ENCODE measurements at places on chromosomes 4 and X.

DNA sequence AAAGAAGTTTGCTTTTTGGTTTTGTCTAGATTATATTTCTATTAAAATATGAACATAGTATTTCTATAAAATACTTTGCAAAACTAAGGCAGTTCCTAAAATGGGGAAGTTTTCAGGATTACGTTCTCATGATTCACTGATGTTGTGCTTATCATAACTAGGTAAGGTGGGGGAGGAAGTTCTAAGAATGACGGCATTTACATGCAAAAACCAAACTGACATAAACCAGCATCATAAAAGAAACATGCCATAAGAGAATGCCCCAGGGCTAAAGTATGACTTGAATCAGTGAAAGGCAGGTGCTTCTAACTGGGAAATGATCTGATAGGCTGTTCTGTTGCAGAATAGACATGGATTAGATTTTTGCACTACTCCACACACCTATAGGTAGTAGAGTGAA is 204.7 kb upstream of the JADE1 start:
- DNase-seq, result no peak

DNA sequence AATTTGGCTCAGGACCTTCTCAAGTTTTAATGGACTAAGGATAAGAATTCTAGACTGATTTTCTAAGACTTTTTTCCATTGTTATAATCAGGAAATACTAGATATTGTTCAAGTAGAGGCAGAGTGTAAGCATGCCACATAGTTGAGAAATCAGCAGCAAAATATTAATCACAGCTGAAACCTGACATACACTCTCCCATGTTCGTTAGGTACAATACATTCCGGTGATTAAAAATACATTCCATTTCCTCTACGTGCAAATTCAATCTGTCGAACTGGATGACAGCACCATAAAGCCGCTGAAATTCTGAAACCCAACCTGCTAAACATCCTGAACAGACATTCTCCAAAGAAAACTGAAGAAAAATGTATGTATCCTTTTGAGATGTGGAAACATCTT is 587.6 kb upstream of the DIPK2B start:
- peak; percentile 67 for DNase-seq

- DNase-seq, result no peak
Observed at GRCh38 chrX:152942077-152942442, 44.2 kb downstream of the ZNF185 start.

DNA sequence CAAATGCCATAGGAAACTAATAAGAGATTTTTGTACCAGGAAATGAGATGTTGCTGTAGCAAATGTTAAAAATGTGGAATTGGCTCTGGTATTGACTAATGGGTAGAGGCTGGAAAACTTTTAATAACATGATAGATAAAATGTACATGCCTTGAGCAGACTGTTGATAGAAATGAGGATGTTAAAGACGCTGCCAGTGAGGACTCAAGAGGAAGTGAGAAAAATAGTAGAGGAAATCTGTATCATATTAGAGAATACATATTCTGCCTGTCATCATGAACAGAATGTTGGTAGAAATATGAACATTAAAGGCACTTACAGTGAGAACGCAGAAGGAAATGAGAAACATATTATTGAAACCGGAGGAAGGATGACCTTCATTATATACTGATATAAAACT is 577.2 kb upstream of the HTR2C start:
- DNase-seq, result no peak

DNA sequence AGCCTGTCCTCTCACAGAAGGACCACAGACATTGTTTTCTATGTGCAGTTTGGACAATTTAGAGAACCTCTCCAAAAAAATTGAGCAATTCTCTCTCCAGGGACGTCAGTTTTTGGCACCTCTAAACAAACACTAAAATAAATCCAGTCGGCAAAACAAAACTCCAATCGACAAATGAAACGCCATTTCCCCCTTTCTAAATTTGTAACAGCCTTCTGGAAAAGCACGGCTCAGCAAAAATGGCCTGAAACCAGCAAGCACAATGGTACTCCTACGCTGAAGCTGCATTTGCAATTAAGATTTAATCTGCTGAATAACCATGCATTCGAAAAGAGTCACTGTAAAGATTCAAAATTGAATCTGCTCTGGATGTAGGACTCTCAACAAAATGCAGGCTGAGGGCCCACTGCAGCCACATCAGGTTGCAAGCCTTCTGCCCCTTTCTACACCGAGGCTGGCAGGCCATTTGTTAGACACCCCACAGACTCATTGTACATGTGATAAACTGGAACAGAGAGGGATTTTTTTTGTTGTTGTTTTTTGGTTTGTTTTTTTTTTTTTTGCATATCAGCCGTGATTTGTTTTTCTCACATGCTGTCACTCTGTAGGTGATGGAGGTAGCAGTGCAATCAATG is 79.9 kb upstream of the MAP3K15 start:
- no peak for DNase-seq

DNA sequence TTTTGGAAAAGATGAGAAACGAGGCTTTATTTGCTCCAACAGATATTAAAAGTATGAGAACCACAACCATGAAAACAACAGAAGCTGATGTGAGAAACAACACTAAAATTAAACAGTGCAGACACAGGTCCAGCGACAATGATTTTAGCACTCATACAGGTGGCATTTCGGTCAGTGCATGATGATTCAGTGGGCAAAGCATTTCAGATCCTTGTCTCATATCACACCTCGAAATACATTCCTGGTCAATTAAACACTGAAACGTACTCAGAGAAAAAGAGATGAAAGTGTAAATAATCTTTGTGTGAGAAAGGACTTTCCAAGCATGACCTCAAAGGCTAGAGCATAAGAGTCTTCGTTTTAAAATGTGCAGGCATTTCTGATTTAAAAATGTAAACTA is 85.2 kb downstream of the ACOX3 start:
- peak; percentile 28 for DNase-seq

- peak; percentile 33 for DNase-seq
Observed at GRCh38 chr4:172962564-172963353, 205.9 kb upstream of the GALNT7 start.

DNA sequence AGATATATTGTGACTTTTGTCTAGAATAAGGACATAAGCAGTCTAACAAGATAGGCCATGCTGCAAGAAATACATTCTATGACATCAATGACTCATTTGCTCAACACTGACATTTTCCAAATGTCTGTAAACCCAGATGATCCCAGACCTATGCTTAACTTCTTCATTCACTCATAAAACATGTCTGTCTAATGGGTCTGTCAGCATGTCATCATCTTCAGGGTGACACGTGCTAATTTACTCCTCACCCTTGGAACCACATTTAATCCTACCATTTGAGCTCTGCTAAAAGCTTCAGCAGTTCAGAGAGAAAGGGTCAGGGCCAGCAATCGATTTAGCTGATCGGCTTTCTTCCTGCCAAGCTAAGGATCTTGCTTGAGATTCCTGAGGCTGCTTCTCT is 109.4 kb upstream of the MAP3K15 start:
- no peak for DNase-seq

DNA sequence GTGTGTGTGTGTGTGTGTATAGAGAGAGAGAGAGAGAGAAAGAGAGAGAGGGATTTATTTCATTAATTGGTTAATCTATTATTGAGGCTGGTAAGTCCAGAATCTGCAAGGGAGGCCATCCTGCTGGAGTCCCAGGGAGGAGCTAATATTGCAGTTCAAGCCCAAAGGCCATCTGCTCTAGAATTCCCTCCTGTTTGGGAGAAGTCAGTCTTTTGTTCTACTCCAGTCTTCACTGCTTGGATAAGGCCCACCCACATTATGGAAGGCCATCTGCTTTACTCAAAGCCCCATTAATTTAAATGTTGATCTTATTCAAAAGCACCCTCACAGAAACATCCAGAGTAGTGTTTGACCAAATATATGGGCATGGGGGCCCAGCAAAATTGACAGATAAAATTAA is 317.5 kb upstream of the RASGEF1B start:
- no peak for DNase-seq

Measured in choroid plexus epithelial cell (primary cell).